ENCODE measurements at places on chromosomes 1 and 21.

- no peak for DNase-seq
Observed at GRCh38 chr1:203481196-203481595, 5.6 kb downstream of the PRELP start.

DNA sequence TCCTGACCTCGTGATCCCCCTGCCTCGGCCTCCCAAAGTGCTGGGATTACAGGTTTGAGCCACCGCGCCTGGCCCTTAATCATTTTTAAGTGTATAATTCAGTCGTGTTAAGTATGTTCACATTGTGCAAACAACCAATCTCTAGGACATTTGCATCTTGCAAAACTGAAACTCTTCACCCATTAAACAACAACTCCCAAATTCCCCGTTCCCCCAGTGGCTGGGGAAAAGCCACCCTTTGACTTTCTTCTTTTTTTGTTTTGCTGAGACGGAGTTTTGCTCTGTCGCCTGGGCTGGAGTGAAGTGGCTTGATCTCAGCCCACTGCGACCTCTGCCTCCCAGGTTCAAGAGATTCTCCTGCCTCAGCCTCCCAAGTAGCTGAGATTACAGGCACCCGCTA is 6.5 kb upstream of the THEMIS2 start:
- no peak for DNase-seq

GRCh38 chr1:33762962-33763361 is 100.9 kb upstream of the HMGB4 start:
- DNase-seq: no peak

DNA sequence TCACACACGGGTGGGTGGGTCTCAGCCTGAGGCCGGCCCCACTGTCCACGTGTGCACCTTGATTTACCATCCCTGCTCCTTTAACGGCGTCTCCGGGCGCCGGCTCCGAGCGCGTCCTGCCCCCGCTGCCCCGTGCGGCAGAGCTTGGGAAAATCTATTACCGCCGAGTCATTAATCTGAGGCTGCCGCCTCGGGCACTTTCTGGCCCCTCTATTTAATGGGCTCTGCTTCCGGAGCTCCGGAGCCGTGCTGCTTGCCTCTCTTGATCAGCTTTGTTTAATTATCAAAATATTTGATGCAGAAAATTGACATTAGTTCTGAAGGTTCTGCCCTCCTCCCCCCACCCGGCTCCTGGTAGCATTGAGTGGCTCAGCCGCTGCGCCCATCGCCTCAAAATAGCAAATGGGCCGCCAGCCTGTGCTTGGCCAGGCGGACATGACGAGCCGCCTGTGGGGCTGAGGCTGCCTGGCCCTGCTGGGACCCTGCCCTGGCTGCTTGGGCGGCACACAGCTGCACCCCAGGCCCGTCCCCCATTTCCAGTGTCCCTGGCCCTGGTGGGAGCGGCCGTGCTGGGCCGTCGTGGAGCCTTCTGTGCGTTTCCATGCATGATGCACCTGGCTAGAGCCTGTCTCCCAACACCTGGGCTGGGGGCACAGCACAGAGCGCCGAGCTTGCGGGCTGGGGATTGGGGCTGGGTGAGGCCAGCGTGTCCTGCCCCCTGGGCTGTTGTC is 81.6 kb upstream of the TTC34 start:
- no peak for DNase-seq

DNA sequence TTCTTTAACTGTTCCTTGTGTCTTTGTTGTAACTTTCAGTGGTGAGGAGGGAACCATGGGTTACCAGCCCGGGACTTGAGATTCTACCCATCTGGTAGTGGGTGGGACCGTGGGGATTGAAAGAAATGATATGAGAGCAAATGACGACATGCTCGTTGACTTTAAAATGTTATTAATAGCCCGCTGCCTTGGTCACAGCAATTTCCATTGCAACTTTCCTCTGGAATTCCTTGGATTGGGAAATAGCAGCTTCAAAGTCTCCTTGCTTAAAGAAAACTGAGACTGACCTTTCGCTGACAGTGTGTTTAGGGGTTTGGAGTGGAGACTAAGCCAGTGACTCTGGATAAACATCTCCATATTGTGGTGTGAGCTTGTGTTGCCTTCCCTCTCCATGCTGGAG is 44.2 kb upstream of the MARK1 start:
- no peak for DNase-seq

DNA sequence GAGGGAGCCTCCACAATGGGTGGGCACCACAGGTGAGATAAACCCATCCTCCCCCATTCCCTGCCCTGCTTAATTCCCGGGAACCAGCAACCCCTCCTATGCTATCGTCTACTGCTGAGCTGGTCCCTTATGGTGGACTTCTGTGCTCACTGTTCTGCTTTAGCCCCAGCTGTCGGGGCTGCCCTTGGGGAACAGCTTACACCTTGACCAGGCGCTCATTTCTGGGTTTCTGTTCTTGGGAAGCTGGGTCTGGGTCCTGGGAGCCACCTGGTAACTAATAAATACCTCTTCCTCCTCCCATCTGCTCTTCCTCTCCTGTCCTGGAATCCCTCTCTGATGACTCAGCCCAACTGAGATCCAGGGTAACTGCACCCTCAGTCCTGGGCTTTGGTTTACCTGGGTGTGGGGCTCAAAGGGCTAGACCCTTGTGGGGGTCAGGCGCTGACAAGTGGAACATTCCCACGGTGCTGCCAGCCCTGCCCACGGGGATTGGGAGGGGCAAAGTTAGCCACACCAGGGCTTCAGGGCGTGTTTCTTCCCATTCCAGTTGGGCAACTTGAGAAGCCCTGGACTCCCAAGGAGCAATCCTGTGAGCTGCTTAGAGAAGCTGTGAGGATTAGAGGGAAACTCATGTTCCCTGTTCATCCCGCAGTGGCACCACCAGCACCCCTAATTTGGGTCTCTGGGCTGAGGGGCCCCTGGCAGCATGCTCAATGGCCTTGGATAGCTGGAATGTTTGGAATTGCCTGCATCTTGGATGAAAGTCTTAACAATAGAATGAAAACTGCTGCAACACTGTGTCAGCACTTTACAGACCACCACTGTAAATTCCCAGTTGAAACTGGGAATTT is 1.6 kb downstream of the PCAT6 start:
- no peak for DNase-seq

- DNase-seq: no peak
Observed at GRCh38 chr1:211420845-211421454, 71.0 kb downstream of the RD3 start.

DNA sequence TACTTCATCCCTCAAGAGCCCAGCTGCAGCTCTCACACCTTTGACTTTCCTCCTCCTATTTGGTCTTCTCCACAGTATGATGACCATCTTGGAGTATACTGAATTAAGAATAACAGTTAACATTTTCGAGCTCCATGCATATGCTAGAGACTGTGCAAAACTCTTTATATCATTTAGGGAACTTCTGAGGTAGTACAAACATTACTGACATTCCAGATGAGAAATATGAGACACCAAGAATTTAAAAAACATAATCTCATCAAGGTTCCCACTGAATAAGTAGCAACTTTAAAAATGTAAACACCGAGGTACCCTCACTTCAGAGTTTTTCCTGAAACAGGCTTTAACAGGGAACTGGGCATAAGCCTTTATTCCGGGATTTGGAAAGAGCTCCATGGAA is 22.7 kb downstream of the FMO3 start:
- no peak for DNase-seq

- DNase-seq: no peak
Observed at GRCh38 chr1:168408539-168408865, 127.8 kb downstream of the TBX19 start.

GRCh38 chr1:15727866-15728534 is 8.1 kb upstream of the SLC25A34 start:
- DNase-seq: no peak

GRCh38 chr1:10625076-10625475 is 150.3 kb downstream of the PEX14 start:
- DNase-seq: no peak

DNA sequence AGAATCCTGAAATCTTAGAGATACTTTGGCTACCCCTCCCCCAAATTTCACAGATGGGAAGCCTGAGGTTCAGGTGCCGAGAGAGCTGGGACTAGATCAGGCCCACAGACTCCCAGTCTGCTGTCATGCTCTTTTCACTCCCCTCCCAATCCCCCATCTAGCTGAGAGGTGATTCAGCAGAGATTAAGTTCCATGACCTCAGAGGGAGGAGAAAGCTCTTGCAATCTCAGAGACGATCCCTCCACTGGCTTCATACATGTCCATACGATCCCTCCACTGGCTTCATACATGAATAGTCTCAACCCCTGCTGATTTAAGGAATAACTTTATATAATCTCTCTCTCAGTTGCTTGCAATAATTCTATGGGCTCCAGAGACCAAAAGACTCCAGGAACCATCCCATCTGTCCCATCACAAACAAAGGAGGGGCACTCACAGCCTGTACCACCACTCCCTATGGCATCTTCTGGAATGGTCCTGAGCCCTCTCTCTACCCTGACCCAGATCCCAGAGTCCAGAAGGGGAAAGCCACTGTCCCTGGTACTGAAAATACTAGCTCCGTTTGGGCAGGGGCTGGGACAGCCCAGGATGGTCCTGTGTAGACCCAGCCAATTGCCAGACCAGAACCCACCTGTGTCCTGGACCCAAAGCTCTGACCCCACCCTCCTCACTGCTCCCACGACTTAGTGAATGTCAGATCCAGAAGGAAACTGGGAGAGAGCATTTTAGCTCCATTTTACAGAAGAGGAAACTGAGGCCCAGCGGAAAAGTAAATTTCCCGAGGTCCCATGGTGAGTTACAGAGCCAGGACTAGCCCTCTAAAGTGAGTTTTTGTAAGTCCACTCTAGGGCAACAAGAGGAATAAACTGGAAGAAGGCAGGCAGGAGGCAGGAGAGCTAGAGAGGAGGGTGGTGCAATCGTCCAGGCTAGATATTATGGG is 27.1 kb downstream of the RIMS3 start:
- DNase-seq: no peak

DNA sequence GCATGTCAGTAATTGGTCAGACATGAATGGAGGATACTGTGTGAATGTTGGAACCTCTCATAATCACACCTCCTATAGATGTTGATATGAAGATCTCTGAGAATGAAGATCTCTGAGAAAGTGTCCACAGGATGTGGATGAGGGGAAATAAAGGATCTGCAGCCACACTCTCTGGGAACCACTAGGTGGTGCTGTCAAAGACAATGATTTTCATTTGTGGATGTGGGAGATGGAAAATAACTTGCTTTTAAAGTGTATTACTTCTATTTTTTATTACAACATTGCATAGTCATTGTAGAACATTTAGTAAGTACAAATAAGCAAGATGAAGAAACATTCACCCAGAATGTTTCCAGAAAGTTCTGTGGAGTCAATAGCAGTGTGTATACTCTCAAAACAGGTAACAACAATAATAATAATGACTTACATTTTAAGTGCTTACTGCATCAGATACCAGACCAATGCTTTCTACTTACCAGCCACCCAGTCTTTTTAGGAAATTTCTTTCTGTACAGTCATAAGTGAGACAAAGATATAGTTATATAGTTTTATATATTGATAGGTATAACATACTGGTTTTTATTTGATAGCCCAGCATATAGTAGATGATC is 128.2 kb downstream of the ATG4C start:
- DNase-seq: no peak

DNA sequence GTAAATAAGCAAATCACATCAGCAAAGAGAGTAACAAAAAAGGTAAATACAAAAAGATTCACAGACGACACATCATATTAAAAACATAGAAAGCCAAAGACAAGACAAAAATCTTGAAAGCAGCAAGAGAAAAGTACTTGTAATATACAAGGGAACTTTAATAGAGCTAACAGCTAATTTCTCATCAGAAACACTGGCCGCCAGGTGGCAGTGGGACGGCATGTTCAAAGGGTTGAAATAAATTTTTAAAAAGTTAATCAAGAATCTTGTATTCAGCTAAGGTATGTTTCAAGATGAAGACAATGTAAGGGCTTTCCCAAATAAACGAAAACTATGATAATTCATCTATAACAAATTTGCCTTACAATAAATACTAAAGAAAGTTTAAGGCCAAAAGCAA is 358.1 kb downstream of the LRRIQ3 start:
- DNase-seq: no peak

DNA sequence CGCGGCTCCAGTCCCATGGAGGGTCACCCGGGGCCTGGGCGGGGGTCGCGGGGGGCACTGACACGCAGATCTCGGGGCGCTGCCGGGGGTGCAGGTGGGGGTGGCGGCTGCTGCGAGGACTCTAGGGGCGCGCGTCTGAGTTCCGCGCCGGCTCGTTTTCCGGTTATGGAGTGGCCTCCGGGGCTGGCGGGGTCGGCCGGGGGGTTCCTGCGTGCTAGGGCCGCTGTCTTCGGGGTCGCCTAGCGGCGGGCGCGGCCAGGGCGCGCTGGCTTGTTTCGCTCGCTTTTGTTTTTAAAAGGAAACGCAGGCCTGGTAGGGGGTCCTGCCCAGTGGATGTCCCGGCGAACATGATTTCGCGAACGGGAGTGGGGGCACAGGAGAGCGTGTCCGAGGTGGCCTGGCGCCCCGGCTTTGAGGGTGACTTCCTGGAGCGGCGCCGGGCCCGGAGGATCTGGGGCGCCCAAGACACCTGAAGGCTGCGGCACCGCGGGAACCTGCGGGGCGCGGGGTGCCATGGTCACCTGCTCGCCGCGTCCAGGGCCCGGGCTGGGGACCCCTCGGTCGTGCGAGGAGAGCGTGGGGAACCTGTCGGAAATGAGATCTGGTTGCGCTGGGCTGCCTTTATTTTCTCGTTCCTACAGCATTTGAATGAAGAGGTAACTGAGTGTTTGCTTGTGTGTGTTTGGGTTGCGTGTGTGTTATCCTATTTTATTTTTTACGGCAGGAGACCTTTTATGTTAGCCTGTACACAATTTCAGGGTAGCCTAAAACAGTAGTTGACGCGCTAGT is 618 bp downstream of the ETS2 start:
- no peak for DNase-seq

- no peak for DNase-seq
Observed at GRCh38 chr1:103854279-103854678, 104.6 kb downstream of the AMY1C start.

GRCh38 chr1:153921803-153922075 is 1.0 kb downstream of the GATAD2B start:
- no peak for DNase-seq

DNA sequence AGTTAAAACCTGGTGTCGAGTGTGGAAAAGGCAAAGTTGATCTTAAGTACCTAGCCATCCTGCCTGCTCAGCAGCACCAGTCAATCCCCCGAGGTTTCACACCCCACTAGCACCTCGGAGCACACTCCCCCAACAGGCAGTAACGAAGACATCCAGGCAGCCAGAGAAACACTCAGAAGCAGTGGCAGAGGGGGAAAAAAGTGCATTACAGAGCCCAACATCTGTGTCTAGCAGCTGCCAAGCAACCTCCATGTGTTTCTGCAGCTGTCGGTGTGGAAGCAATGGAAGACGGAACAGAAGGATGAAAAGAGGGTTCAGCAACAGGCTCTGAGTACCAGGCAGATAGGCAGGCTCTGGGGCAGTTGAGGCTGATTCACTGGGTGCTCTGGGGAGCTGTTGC is 73.4 kb upstream of the PROX1 start:
- no peak for DNase-seq

DNA sequence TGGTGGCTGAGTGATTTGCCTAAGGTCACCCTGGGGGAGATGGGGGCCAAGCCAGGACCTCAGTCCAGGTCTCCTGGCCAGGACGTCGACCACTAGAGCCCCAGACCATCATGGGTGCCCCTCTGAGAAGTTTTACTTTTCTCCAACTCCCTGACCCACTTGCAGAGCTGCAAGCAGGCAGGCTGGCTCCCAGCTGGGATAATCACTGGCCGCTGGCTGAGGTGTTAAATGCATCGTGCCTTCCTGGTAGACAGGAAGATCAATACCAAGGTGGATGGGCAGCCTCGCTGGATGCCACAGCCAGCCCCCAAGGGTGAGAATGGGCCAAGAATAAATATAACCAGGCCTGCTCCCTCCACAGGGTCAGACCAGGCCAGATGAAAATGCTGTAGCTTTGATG is 106.2 kb downstream of the EPHB2 start:
- no peak for DNase-seq

- no peak for DNase-seq
Observed at GRCh38 chr1:61299463-61299862, 217.1 kb downstream of the NFIA start.
